ENCODE measurements at places on chromosomes 7 and 10.

DNA sequence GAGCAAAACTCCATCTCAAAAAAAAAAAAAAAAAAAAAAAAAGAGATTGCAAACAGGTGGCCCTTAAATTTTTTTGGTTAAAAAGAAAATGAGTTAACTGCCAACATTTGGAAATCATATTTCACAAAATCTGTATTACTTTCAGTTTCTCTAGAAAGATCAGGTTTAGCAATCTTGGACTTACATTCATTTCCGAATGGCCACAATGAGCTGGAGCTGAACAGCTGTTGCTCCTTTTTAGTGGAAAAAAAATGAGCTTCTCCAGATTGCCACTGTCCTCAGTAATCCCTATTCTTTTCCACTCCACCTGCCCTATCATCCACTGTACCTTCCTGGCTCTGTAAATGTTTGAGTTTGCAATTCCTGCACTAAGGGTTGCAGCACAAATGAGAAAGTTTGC, 43.6 kb downstream of the RAB11FIP2 start:
- no peak for DNase-seq

DNA sequence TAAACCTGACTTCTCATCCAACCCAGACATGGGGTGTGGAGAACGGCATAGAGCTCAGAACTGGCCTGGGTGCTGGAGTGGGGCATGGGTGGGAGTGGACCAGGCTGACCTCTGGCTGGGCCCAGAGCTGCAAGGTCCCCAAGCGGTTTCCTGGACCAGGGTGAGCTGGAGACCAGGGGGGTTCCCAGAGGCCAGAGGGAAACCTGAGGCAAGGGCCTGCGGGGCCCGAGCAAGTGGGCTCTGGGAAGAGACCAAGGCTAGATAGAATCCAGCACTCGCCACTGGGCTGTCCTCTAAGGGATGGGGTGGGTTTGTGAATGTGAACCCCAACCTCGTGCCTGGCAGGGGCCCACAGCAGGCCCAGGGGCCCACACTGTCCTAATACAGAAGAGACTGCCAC, 39.4 kb upstream of the RET start:
- DNase-seq = no peak

- no peak for DNase-seq
Measured at GRCh38 chr10:106179430-106179829, 985.1 kb downstream of the SORCS1 start.

GRCh38 chr7:86863452-86863851, 196.0 kb downstream of the ELAPOR2 start:
- DNase-seq = no peak

- no peak for DNase-seq
Measured at GRCh38 chr7:142501434-142501833, 243.6 kb upstream of the PRSS58 start.

DNA sequence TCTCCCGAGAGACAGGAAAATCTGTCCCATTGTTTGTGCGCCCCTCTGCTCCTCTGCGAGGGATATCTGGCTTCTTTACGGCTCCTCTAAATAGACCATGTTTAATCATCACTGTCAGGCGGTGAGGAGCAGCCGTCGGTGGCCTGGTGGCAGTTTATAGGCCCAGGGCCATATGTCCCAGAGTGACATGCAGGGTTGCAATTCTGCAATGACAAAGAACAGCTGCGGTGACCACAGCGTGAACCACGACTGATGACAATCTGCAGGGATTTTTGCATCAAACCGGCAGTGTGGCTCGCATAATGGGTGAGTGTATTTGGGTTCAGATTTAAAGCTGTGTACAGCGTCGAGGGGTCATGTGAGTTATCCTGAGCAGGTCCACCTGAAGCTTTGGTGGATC, 41.5 kb downstream of the GATA3 start:
- no peak for DNase-seq

DNA sequence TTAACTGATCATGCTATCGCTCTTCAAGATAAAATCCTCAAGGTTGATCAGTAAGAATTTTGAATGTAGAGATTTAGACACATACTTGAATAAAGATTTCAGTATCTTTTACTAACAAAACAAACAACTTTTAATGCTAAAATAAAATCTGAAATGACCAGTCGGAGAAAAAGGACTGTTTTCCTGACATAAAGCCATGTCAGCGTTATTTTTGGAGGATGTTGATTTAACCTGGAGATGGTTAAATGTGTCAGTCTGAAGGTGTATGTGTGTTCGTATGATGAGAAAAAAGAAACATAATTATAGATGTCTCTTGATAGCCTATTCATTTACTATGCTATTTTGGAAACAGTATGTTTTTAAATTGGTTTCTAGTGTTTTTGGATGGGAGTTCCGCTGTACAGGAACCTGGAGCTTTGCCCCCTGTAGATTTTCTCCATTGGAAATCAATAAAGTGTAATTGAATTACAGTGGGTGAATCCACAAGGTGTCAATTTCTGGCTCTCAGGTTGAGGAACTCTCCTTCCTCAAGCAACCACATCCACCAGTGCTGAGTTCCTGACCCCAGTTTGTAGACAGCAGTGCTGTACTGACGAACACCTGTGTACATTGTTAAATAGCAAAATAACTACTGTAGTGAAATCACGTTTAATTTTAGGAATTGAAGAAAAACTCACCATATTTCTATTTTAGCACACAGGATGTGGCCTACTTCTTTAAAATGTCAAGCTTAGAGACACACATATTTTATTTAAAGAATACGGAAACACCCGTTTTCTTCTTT, 670.1 kb downstream of the MAGI2 start:
- DNase-seq = no peak

GRCh38 chr7:25781704-25782103, 370.3 kb upstream of the NFE2L3 start:
- DNase-seq = no peak

GRCh38 chr7:129013048-129013724, 41.7 kb downstream of the TNPO3 start:
- no peak for DNase-seq

DNA sequence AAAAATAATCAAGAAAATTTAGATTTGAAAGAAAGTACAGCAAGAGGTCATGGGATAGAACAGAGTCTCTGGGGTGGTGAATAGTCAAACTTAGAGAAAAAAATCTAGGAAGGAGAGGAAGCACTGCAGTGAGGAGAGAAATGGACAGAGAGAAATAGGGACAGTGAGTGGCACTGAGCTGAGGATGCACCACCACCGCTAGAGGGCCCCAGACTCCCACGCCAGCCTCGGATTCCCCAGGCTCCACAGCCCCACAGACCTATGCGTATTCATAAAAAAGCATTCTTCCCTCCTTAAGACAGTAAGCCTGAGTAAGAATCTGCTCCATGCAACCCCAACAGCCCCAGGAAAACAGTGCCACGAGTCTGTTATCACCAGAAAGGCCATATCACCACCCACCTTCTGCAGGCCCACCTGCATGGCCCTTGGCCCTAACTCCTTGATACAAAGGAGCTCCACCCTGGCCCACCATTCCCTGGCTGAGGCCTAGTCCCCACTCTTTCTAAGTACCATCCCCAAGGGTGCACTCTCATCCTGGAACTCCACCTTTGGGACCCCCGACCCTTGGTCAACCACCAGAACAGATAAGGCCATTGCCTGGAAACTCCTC, 91.0 kb downstream of the ALOX5 start:
- peak; percentile 23 for DNase-seq

DNA sequence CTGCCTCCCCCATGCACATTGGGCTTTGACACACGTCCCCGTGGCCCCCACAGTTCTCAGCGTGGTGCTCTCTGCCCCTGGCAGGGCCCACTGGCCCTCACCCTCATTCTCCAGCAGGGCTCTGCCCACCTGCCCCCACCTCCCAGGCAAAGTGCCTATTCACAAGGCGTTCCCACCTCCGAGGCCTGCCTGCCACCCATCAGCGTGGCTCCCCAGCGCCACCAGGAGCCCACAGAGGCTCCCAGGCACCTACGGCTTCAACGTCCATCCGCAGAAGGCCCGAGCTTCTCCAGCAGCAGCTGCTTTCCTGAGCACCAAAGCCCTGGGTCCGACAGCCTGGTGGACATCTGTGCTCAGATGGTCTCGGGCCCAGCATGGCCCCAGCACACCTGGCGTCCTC, 211.8 kb upstream of the PPP2R2D start:
- DNase-seq = no peak

DNA sequence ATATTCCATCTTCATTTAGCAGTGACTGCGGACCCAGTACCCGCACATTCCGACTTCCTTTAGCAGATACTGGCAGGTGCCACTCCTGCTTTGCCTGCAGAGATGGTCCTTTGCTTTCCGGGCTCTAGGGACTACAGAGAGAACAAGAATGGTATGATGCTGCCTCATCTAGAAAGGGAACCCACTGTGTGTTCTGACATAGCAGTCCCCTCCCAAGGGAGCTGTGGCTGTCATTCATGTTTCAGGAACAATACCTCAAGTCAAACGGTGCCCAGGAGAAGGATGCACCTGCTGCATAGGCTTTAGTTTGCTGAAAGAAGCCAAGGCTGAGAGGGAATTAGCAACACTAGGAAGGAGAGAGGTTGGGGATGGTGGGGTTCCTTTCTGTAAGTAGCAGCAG, 15.9 kb upstream of the TMEM72 start:
- no peak for DNase-seq

GRCh38 chr10:69957241-69957885, 95.3 kb upstream of the MACROH2A2 start:
- no peak for DNase-seq

DNA sequence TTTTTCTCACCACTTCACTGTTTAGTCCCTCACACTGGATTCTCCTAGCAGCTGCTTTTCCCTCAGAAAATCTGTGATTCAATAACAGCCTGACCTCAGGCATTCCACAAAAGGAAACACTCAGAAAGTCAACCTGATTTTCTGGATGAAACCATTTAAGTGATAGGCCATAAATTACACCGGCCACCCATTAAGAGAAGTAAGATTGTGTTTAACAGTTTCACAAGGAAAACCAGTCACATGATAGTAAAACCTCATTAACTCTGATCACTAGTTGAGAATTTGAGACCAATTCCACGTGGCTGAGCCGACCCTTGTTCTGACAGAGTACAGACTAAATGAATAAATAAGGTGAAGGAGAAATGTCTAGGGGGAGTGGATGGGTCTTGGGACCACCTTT, 7.7 kb downstream of the GRM8 start:
- DNase-seq = no peak

GRCh38 chr7:113959910-113960309, 41.1 kb upstream of the PPP1R3A start:
- no peak for DNase-seq

GRCh38 chr7:45401851-45402250, 172.3 kb upstream of the ADCY1 start:
- no peak for DNase-seq

GRCh38 chr7:116906391-116906790, 44.0 kb downstream of the CAPZA2 start:
- DNase-seq = no peak

GRCh38 chr10:72323771-72324191, 30.9 kb downstream of the DNAJB12 start:
- DNase-seq = no peak

DNA sequence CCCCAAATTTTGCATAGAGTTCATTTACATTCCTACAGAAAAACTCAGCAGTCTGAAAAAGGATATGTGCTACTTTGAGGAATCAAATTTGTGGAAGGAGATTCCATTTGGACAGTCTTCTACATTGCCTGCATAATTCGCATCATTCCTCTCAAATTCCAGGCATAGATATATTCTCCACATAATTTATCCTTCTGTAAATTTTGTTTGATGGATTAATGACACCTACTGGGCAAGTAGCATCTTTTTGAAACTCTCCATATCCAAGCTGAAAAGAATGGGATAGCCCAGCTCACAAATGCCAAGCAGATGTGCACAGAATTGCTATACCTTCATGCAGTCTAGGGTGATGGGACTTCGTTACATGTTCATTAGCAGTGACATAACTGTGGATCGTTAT, 515.3 kb downstream of the AUTS2 start:
- no peak for DNase-seq

GRCh38 chr7:89623018-89623672, 531.1 kb upstream of the STEAP1 start:
- DNase-seq = peak; percentile 13

GRCh38 chr7:18583305-18583704, 87.8 kb downstream of the HDAC9 start:
- DNase-seq = peak; percentile 49

DNA sequence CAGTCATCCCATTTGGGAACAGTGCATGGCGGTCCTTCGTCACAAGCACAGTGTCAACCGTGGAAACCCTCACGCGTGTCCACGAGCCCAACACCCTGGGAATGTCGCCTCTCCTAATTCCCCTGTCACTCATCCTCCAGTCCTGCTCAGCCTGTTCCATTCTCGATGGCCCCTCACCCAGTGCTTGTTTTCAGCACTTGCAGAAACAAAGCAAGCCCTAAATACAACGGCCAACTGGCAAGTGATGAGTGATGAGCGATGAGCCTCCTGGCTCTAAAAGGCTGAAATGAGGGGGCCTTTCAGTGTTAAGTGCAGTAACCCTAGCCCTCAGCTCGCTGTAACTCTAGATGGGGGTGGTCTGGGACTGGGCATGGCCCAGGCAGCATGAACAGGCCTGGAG, 22.6 kb downstream of the NKX2-3 start:
- DNase-seq = no peak

DNA sequence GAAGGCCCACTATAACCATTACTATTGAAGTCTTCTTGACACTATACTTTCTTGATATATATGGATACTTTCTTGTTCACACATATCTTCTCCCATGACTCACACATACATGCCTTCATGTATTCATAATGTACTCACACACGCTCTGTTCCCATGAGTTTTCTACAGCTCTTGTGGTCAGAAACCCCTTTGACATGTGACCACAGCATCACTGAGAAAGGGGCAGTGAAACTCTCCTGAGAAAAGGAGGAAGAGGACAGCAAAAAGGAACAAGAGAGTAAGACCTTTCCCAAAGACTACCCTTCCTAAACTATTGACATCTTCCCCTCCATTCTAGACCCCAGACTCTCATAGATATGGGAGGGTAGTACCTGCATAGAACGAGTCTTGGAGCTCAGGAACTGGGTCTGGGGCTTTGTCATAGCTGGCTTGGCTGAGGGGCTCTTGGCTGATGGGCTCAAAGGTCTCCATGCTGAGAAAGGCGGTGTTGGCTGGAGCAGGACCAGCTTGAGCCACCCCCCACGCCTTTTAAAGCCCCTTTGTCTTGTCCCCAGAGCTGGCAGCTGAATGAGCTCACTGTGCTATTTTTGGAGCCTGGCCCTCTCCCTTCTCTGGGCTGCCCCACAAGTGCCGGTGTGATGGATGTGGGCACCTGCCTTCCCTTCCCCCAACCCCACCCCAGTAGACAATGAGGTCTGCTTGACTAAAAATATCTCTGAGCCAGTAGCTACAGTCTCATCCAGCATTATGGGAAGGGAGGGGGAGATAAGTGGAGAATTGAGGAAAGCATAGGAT, 5.1 kb downstream of the SYNPO2L start:
- DNase-seq = peak; percentile 86

- no peak for DNase-seq
Measured at GRCh38 chr10:15725603-15726002, 5.9 kb upstream of the ITGA8 start.

Data from non-pigmented ciliary epithelial cell (primary cell).